Smooth muscle cell of bladder (primary cell): ENCODE measurements at places on chromosomes 12 and 14. TPM values are rescaled to one million over a fixed set of nuclear protein-coding genes. Genes with fewer than 3 reads are reported as not detected.

The ADSS1 gene
- total RNA-seq: 5.3 and 6.5 TPM in 2 replicates

The CAPZA3 gene
- 0.14 TPM in 1 of 2 replicates, not detected in the other for total RNA-seq

The WIF1 gene
- not detected in 2 replicates for total RNA-seq

The SLCO1C1 gene
- total RNA-seq: not detected in 2 replicates

The LTB4R2 gene
- total RNA-seq: 1.6 and 2.7 TPM in 2 replicates

The MYF5 gene
- total RNA-seq: not detected in 2 replicates

The TPCN1 gene
- total RNA-seq: 16.9 and 26.6 TPM in 2 replicates

The TDP1 gene
- 7.5 and 11.0 TPM in 2 replicates for total RNA-seq

The BCL11B gene
- total RNA-seq: under 0.01 TPM in 1 of 2 replicates, not detected in the other

The AP1G2 gene
- 5.4 and 6.7 TPM in 2 replicates for total RNA-seq

The FBXO34 gene
- 20.6 and 28.0 TPM in 2 replicates for total RNA-seq

The CACNA1C gene
- total RNA-seq: 5.0 and 10.1 TPM in 2 replicates

The C12orf60 gene
- 0.57 and 0.74 TPM in 2 replicates for total RNA-seq

The LMNTD1 gene
- total RNA-seq: 0.28 and 0.37 TPM in 2 replicates

The KRT73 gene
- total RNA-seq: not detected in 2 replicates

The KCNC2 gene
- total RNA-seq: not detected in 2 replicates

The BIN2 gene
- total RNA-seq: not detected in 2 replicates
